ENCODE measurements at places on chromosomes 3 and 15.

DNA sequence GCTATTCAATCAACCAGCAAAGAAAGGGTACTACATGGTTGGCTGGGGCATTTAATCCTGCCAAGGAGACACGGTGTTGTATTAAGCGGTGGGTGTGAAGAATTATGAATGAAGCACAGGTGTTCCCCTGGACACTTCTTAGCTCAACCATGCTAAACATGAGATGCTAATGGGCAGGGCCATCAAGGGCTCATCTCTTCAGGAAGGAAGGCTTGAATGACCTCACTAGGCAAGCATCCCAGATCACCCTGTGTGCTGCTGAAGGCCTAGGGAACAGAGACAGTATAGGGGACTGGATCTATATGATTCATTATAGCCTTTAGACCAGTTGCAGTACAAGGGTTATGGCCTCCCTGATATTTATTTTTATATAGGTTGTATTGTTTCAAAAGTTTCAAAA is 221.3 kb upstream of the SLCO3A1 start:
- no peak for DNase-seq

- DNase-seq, result peak; percentile 40
Observed at GRCh38 chr3:117674321-117674720, 964.7 kb downstream of the TUSC7 start.

- DNase-seq, result no peak
Observed at GRCh38 chr15:80204231-80204630, 47.8 kb downstream of the CTXND1 start.

DNA sequence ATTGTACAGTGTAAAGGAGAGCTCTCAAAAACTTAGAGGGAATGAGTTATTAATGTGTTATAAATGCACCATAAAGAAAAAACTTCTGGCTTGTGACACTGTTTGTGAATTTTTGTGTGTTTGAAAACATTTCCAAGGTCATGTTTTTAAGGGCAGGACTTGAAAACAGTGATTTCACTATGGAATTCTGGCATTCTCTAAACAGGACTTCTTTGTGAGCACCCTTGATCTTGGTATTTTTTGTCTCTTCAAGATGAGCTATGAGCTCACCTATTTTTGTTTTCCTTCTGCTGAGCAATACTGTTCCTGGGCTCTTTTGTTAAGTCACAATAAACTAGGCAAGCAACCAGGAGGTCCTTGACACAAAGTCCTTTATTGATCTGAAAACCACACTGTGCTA is 284.4 kb downstream of the RBMS3 start:
- DNase-seq, result no peak

DNA sequence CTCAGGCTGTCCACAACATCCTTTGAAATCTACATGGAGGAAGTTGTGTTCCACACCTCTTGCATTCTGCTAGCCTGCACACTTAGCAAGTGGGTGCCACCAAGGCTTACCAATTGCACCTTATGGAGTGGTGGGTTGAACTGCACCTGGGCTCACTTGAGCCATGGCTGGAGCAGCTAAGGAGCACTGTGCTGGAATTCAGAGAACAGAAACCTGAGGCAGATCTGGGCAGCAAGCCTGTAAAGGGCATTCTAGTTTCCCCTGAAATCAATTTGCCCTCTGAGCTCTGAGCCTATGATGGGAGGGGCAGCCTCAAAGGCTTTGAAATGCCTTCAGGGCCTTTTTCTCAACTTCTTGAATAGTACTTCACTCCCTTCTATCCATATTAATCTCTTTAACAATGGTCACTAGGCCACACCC is 18.0 kb downstream of the BTLA start:
- DNase-seq, result no peak

DNA sequence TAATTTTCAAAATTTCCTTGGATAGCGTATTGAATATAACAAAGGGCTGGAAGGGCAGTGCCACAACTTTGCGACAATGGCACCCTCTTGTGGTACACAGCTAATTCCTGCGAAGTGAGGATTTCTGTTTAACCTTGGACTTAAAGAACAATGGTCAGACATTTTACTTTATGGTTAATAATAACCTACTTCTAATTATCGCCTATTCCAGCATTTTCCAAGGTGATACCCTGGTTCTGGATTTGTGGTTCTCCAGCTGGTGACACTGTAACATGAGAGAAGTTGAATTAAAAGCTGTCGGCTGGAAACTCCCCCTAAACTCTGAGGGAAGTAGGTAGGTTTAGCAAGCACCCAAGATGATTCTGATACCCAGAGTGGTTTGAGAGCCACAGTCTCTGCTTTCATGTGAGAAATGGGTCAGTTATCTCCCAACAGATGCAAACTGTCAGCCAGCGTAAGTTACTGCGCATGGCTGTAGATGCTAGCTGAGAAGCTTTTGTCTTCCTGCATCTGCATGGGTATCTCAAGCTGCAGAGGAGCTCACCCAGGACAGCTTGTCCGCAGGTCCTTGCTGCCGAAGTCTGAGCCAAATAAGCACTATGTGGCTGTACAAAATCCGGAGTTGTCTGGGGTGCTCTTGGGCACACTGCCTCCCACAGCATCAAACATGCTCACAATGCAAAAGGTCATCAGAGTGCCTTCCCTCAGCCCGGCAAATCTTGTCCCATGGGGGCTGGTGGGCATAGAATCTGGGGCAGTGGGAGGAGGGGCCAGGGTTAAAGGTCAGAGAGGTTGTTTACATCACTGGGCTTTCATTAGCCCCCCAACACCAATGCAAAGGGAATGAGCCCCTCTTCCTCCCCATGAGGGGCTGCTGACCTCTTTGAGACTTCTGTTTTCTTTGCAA is 6.6 kb upstream of the CHSY1 start:
- DNase-seq, result peak; percentile 80

DNA sequence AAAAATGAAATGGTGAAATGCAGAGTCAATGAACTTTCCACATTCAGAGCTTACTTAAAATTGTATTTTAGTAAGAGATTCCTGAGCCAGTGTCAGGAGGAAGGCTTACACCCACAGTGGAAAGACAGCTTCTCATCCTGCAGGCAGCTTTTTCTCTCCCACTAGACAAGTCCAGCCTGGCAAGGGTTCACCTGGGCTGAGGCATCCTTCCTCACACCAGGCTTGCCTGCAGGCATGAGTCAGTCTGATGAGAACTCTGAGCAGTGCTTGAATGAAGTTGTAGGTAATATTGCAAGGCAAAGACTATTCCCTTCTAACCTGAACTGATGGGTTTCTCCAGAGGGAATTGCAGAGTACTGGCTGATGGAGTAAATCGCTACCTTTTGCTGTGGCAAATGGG is 3.1 kb downstream of the CCR4 start:
- DNase-seq, result no peak

All from IMR-90 (cell line).